AML-193 (cell line): ENCODE measurements at places on chromosomes 6 and 20.

- no peak for DNase-seq
Observed at GRCh38 chr6:131488780-131489179, 84.2 kb upstream of the ARG1 start.

DNA sequence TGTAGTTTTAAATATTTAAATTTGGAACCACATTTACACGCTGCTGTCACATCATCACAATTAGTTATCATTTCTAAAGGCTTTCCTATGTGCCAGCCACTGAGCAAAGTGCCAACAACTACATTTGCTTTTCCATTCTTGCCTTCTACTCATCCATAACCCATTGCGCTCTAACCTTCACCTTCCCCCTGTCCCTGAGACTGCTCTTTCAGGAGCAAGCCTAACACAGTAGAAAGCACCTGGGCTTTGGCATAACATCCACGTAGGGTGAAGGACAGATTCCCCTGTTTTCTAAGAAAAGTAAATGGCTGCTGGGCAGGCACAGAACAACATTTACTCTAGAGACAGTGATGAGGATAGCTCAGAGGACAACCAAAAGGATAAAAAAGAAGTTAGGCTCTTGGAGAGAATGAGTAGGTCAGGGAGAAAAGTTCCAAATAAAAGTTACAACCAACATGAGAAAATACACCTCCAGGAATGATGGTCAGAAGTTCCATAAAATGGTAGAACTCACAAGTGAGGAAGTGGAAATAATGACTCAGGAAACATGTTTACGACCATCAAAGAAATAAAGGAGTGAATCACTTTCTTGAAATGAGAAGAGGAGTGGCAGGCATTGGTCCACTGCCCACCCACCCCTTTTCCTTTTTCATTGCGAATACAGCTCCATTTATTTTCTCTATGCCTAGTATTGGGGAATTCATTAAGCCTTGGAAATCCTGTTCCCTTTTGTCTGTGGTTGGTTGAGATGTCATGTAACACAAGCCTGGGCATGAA is 77.2 kb downstream of the PFDN4 start:
- DNase-seq: no peak

DNA sequence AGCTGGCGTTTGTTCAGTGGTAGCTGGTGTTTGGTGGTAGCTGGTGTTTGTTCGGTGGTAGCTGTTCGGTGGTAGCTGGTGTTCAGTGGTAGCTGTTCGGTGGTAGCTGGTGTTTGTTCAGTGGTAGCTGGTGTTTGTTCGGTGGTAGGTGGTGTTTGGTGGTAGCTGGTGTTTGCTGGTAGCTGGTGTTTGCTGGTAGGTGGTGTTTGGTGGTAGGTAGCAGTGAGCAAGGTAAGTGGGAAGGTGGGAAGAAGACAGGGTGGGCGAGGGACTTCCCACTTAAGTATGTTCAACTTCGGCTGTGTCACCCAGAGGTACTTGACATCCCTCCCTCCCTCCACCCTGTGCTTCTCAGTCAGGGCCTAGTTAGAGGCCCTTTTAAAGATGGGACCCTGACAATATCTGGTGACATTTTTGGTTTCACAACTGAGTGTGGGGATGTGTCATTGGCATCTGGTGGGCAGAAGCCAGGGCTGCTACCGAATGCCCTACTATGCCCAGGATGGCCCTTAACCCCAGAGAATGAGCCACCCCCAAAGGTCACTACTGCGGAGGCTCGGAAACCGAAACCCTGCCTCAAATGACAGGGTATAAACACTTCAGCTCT is 47.3 kb downstream of the BMP7 start:
- DNase-seq: no peak

- DNase-seq: no peak
Observed at GRCh38 chr6:159080217-159080976, 35.6 kb upstream of the TAGAP start.

GRCh38 chr6:108565091-108565766 is 4.5 kb downstream of the FOXO3 start:
- DNase-seq: peak; percentile 76

- DNase-seq: no peak
Observed at GRCh38 chr6:24918641-24919055, 17.1 kb downstream of the RIPOR2 start.

GRCh38 chr6:135162678-135163439 is 18.2 kb upstream of the MYB start:
- DNase-seq: no peak

GRCh38 chr6:78578430-78578829 is 288.9 kb upstream of the IRAK1BP1 start:
- no peak for DNase-seq

- no peak for DNase-seq
Observed at GRCh38 chr20:17452441-17452840, 78.7 kb downstream of the BFSP1 start.

DNA sequence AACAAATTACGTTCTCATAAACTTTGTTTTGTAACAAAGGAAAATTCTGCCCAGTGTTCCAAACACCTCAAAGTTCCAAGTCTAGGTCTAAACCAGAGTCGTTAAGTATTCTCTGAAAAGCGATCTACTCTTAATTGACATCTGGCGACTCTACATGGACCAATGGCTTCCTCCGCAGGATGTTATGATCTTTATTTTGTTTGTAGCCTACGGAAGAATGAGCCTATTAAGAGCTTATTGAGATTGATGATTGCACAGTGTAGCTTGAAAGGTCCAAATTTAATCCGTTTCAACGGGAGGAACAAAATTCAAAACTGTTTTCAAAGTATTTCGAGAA is 61.1 kb downstream of the FAM217A start:
- peak; percentile 54 for DNase-seq
